Activated T-helper 17 cell treated with anti-CD3 and anti-CD28 coated beads, Interleukin-2, amount 50 U/mL, for 72 hours (primary cell): ENCODE measurements at places on chromosomes 7 and 10. TPM values are rescaled to one million over a fixed set of nuclear protein-coding genes. Genes with fewer than 3 reads are reported as not detected.

The SPRN gene
- not detected for total RNA-seq

The PTF1A gene
- total RNA-seq, result not detected

The ZNF862 gene
- total RNA-seq, result 18.4 TPM

The CRHR2 gene
- total RNA-seq, result not detected

The TMEM243 gene
- 70.8 TPM for total RNA-seq

The PRR15 gene
- total RNA-seq, result not detected

The CNPY1 gene
- not detected for total RNA-seq

The PAX4 gene
- total RNA-seq, result not detected

The PLPP4 gene
- total RNA-seq, result not detected

The PTPN20 gene
- total RNA-seq, result 0.85 TPM

The PNLIPRP3 gene
- total RNA-seq, result not detected

The TWIST1 gene
- 3.1 TPM for total RNA-seq

The TDRD1 gene
- total RNA-seq, result 0.09 TPM

The NUTM2B gene
- 0.26 TPM for total RNA-seq

The RGS10 gene
- 85.2 TPM for total RNA-seq

The CALY gene
- not detected for total RNA-seq

The KCNH2 gene
- 0.77 TPM for total RNA-seq

The TRPV6 gene
- total RNA-seq, result 0.16 TPM

The SUGCT gene
- 0.80 TPM for total RNA-seq

The C10orf62 gene
- total RNA-seq, result not detected

The SLC35B4 gene
- 11.9 TPM for total RNA-seq

The CAV1 gene
- 1.2 TPM for total RNA-seq

The SMKR1 gene
- 1.3 TPM for total RNA-seq

The CC2D2B gene
- 0.24 TPM for total RNA-seq

The CACNA2D1 gene
- not detected for total RNA-seq

The TMEM184A gene
- total RNA-seq, result not detected

The FLNC gene
- 0.02 TPM for total RNA-seq

The TCERG1L gene
- not detected for total RNA-seq

The CPA2 gene
- total RNA-seq, result not detected

The TRIM73 gene
- 3.2 TPM for total RNA-seq

The SFTPD gene
- not detected for total RNA-seq

The UNCX gene
- not detected for total RNA-seq

The CUBN gene
- total RNA-seq, result 0.41 TPM

The TMEM196 gene
- not detected for total RNA-seq

The RASSF4 gene
- 4.4 TPM for total RNA-seq

The SH2D4B gene
- total RNA-seq, result 0.11 TPM

The CALCR gene
- not detected for total RNA-seq

The ANLN gene
- 64.3 TPM for total RNA-seq

The DLG5 gene
- total RNA-seq, result 3.0 TPM

The SFMBT2 gene
- 24.8 TPM for total RNA-seq

The ZNF511 gene
- total RNA-seq, result 74.2 TPM

The PRSS37 gene
- total RNA-seq, result not detected

The ZNF789 gene
- total RNA-seq, result 46.7 TPM

The MXI1 gene
- 32.5 TPM for total RNA-seq

The C10orf67 gene
- total RNA-seq, result 0.21 TPM

The ANKMY2 gene
- total RNA-seq, result 10.0 TPM

The EPHB6 gene
- 14.9 TPM for total RNA-seq
